ENCODE measurements at places on chromosomes 7 and 10.
A peak's percentile ranks its signal among the peaks of the same experiment; 100 is the strongest.

GRCh38 chr10:30068492-30069223, 9.3 kb upstream of the JCAD start:
- DNase-seq = no peak

GRCh38 chr7:99456288-99456687, 9.7 kb downstream of the ATP5MF start:
- no peak for DNase-seq

GRCh38 chr10:129942936-129943715, 20.9 kb downstream of the EBF3 start:
- DNase-seq = no peak

GRCh38 chr10:123327450-123327849, 173.2 kb downstream of the BUB3 start:
- no peak for DNase-seq

- no peak for DNase-seq
These were observed 69.6 kb upstream of the ADO start for GRCh38 chr10:62734781-62735463.

GRCh38 chr7:40419806-40420205, 285.0 kb downstream of the SUGCT start:
- no peak for DNase-seq

- no peak for DNase-seq
These were observed 136.3 kb downstream of the ZNF248 start for GRCh38 chr10:37721100-37721499.

DNA sequence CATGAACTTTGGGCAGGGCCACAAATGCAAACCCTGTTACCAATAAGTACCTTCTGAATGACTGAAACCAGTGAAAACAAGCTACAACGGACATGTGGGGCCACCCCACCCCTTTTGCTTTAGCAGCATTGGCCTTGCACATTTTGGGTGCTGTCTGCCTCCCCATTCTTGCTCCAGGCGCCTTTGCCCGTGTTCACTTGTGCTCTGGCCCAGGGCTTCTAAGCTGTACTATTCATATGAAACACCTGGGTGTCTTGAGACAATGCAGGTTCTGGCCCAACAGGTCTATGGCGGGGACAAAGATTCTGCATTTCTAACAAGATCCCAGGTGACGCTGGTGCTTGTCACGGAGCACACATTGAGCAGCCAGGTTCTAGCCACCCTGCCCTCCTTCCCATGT, 96.5 kb upstream of the SDK1 start:
- DNase-seq = no peak

- DNase-seq = no peak
These were observed 15.6 kb downstream of the NRCAM start for GRCh38 chr7:108440613-108441012.

DNA sequence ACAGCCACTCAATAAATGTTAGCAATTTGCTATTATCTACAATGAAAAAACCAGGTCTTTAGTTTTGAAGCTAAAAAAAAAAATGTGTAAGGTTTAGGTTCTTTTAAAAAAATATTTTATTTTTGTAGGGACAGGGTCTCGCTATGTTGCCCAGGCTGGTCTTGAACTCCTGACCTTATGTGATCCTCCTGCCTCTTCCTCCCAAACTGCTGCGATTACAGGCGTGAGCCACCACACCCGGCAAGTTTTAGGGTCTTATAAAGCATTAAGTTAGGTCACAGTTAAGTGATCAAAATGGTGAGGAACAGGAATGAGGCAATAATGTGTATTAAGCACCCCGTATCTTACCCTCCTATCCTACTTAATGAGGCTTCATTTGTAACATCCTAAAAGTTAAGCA, 774 bp downstream of the SEM1 start:
- no peak for DNase-seq

DNA sequence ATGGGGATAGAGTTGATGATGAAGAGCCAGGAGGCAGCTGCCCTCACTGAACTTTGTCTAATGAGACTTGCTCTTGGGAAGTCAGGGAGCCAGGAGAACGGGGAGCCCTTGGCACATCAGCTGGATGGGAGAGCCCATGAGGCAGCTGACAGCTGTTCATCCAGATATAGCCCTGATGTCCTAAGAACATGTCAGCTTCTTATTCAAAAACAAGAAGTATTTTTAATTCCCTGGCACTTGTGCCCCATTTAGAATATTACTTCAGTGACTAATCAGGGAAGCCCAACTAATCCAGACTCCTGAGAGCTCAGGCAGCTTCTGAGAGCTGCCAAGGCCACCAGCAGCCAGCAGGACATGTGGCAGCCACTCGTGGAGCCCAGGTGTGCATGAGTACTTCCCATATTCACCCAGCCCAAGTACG, 363.4 kb downstream of the GRID1 start:
- no peak for DNase-seq

DNA sequence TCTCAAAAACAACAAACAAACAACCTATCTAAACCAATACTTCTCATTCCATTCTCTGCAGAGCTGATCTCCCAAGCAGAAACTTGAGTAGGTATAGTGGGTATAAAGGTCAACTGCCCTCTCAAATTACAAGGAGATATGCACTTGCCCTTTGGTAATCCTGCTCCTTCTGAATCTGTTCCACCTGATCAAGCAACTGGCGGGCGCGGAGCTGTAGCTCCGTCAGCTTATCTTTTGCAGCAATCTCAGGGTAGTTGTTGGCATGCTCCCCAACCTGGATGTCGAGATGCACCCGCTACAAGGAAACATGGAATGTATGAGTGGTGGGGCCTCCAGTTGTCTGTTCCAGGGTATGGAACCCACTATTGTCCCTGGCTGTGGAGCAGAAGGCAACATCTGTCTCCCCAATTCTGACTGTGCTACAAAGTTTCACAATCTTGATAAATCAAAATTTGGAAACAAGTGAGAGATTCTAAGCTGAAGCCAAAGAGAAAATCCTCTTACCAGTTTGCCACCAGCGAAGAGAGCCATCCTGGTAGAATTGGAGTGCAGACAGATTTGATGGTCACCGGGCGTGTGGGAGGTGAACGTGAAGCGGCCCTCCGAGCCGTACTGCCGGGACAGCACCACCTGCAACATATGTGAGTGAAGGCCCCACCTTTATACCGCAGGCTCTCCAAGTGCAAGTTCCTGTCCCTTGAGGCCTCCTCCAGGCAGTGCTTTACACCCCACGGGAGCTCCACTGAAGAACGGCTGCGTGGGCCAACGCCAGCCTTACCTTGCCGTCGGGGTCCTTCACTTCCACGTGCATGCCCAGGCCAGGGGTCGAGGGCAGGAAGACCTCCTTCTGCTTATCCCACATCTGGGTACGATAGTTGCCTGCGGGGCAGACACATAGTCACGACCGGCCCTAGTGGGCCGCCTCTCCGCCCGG, 819 bp downstream of the TMED4 start:
- DNase-seq = peak; percentile 48

DNA sequence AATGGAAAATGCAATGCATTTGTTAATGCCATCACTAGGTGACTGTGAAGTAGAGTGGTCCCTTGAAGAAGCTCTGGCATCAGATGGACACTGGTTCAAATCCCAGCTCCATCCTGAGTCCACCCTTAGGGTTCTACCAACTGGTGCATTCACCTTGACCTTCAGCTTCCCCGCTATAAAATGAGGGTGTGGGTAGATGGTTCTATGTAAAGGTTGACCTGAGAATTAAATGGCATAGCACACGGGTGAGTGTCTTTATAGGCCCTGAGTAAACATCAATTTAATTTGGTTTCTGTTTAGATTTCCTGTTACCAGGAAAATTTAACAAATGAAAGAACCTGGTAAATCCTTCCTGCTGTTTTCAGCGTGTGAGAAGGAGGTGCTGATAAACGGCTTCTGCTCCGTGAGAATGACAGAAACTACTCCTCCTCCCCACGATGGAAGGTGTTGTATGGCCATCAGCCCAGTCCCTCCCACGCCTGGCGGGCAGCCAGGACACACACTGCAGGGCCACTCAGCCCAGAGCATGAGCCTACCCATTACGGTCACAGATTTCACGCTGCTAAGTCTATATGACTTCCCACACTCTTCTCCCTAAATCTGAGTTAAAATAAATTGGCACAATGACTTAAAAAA, 210.1 kb downstream of the TNS3 start:
- DNase-seq = peak; percentile 93

DNA sequence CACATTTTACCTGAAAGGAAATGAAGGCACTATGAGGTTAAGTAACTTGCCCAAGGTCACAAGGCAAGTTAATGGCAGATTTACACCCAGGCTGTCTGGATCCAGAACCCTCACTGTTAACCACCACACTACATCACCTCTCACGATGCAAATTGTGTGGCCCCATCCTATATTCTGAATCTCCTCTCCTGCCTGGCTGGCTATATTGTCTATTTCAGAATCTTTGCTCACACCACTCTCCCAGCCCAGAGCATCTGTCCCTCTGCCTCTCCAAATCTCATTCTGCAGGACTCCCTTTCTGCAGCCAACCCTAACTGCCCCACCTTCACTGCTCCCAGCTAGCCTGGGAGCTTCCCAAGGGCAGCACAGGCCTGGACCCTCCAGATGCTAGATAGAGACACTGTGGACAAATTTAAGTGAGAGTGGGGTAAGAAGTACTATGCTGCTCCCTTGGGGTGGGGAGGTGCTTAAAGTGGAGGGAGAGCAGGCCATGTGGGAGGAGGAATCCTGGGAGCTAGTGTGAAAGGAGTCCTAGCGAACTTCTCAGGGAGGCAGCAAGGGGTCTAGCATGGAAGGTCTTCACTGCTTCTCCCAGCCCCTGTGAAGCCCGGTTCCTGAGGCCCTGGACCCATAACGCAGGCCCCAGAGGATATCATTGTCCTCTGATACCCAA, 786 bp downstream of the CUEDC2 start:
- no peak for DNase-seq

- no peak for DNase-seq
These were observed 25.8 kb downstream of the NHLRC2 start for GRCh38 chr10:113880236-113880635.

- DNase-seq = no peak
These were observed 5.3 kb downstream of the ARPC1A start for GRCh38 chr7:99331002-99331401.
